ENCODE measurements at places on chromosomes 11 and 22.

DNA sequence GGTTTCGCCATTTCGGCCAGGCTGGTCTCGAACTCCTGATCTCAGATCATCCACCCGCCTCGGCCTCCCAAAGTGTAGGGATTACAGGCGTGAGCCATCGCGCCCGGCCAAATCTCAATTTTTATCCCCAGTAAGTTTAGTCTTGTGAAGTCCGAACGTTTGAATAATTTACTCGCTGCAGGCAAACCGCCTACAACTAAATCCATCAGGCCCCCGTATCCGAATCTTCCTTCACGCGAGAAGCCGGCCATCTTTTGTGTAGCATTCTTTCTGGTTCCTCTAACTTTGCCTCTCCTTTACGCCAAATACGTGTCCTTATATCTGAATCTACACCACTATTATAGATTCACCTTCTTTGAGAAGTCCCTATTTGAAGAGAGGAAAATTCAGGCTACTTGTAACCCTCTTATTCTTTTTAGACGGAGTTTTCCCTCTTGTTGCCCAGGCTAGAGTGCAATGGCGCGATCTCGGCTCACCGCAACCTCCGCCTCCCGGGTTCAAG is 581 bp upstream of the EIF3L start:
- no peak for DNase-seq

- no peak for DNase-seq
Measured at GRCh38 chr22:27775758-27776649, 25.6 kb downstream of the MN1 start.

- no peak for DNase-seq
Measured at GRCh38 chr22:45446216-45446615, 32.7 kb downstream of the RIBC2 start.

GRCh38 chr11:3747704-3748103 is 49.6 kb downstream of the NUP98 start:
- DNase-seq = no peak

DNA sequence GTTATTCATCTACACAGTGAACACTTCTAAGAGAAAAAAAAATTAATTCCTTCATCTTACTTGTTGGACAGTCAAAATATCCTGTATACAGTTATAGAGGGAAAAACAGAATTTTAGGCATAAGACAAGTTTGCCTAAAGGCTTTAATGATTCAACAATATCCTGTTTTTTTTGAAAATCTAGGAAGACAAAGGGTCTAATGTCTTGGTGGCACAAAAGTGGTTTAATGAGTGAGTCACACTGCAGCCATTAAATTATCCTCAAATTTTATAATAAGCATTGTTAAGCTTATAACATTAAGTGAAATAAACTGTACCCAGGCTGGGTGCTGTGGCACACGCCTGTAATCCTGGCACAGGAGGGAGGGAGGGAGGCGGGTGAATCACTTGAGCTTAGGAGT is 72.9 kb downstream of the GAB2 start:
- DNase-seq = no peak

DNA sequence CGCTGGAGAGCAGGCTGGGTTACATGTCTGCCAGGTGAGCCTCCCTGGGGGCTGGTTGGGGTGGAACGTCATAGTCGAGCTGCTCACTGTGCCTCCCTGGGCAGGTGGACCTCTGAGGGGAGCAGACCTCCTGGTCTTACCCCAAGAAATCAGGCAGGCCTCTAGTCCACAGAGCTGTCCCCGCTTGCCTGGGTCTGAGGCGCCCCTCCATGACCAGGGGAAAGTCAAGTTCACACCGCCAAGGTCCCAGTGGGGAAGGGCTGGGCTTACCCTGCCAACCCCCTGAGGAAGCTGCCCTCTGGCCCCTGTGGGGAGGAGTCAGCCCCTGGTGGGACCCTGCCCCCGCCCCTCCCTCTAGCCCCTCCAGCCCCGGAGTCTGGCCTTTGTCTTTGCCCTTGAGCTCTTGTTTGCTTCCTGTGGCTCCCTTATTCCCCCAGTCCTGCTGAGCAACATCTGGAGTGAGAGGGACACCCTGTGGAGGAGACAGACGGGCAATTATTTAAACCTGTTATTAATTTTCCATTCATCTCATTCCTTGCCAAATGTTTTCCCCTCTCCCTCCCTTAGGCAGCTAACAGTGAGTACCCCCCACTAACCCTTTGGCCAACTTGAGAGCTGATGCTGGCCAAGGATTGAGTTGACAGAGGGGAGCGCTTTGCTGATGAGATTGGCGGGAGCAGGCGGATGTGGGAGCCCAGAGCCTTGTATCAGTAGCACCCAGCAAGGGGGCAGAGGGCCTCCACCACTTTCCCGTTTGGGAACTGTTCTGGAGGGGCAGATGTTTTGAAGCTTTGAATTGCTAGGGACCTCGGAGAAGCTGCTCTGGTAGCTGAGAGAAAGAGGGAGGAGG is 83.4 kb downstream of the CEP164 start:
- DNase-seq = no peak
